Vagina (tissue), 2 donors: ENCODE measurements at places on chromosomes 12 and 14.

GRCh38 chr14:30482276-30482675 lies 76.7 kb upstream of the G2E3 start:
- DNase-seq, result no peak

GRCh38 chr12:88717188-88717587 lies 136.9 kb upstream of the KITLG start:
- DNase-seq, result no peak

DNA sequence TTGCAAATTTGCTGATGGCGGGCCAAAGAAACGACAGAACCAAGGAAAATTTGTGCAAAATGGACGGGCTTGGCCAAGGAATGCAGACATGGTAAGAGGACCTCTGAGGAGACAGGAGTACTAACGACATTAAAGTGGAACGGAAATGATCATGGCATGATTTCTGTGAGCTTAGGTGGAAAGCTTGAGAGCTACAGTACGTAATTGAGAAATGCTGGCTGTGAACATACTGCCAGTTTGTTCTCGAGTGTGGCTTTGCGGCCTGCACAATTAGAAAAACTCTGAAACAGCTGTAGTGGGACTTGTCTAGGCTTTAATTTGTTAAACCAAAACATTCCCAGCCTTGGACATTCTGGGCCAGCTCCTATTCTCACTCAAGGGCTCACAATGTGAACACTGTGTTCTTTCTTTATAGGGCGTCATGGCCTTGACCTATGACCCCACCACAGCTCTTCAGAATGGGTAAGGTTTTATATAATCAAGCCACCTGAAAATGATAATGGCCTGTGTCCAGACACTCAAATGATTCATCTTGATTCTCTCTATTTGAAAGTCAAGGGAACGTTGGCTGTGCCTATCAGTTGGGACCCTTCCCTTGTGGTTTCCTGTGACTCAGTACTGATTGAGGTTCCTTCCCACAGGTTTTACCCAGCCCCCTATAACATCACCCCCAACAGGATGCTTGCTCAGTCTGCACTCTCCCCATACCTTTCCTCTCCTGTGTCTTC lies 48.5 kb downstream of the BAZ2A start:
- DNase-seq, result no peak

- DNase-seq, result no peak
These were observed 458.3 kb downstream of the BTG1 start for GRCh38 chr12:91687052-91688017.

DNA sequence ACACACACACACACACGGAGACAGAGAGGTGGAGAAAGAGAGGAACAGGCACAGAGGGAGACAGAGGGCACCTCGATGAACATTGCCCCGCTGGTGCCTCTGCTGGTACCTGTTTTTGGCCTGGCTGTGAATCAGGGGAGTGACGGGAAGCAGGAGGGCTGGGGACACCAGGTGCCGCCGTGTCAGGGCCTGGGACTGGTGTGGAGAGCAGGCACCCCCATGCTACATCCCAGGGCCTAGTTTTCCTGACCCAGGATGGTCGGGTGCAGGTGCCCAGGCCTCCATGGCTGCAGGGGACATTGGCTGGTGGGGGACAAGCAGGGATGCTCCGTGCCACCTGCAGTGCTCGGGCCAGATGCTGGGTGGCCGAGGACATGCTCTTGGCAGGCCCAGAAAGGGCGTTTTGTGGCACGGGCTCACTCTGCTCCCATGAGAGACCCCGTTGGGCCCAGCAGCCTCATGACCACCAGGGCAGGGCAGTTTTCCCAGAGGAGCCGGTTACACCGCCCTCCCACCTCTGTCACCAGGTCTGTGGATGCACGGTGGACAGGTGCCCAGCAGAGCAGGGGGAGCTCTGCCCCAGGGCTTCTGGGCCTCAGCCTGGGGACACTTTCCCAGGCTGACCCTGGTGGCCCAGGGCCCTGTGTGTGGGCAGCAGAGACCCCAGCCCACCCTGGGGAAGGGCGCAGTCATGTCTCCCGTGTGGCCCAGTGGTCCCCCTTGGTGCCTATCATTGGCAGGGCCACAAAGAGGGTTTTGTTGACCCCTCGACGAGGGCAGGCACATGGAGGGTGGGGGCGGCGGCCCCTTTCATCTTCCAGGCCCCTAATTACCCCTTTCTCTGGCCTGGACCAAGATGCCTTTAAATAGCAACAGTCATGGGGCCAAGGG lies 207.5 kb upstream of the RTL1 start:
- DNase-seq, result no peak

GRCh38 chr12:108457006-108457733 lies 57.9 kb upstream of the FICD start:
- no peak for DNase-seq

DNA sequence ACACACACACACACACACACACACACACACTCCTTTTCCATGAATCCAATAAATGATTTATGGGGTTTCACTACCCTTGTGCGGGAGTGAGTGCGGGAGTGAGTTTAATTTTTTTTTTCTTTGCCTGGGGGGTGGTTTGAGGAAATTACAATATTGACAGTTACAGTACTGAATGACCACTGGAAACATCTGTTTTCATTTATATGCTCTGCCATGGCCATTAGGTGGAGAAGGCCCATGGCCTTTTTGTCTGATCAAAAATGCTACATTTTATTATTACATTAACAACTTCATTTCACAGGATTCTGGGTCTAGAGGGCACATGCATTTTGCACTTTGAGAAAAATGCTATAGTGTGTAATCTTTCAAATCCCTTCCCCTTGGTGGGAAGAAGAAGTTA lies 5.9 kb downstream of the TBX3 start:
- no peak for DNase-seq

- no peak for DNase-seq
These were observed 114.0 kb downstream of the PRMT8 start for GRCh38 chr12:3604748-3605586.

DNA sequence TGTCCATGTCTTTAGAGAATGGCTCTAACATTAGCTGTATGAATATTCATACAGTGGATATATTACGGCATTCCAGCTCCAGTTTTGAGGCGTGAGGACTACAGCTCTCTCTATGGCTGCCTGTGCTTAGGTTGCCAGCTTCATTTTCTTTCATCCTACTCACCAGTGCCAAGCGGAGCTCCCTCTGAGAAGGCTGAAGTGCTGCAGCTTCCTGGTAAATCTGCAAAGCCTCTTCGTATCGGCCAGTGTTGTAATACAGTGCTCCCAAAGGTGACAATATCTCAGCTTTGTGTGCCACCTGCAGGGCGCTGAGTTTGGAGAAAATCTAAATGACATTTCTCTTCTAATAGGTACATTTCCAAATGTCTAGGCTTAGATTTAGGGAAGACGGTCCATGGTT lies 19.8 kb upstream of the OVCH1 start:
- no peak for DNase-seq

- no peak for DNase-seq
These were observed 59.3 kb downstream of the C14orf132 start for GRCh38 chr14:96098309-96098998.

DNA sequence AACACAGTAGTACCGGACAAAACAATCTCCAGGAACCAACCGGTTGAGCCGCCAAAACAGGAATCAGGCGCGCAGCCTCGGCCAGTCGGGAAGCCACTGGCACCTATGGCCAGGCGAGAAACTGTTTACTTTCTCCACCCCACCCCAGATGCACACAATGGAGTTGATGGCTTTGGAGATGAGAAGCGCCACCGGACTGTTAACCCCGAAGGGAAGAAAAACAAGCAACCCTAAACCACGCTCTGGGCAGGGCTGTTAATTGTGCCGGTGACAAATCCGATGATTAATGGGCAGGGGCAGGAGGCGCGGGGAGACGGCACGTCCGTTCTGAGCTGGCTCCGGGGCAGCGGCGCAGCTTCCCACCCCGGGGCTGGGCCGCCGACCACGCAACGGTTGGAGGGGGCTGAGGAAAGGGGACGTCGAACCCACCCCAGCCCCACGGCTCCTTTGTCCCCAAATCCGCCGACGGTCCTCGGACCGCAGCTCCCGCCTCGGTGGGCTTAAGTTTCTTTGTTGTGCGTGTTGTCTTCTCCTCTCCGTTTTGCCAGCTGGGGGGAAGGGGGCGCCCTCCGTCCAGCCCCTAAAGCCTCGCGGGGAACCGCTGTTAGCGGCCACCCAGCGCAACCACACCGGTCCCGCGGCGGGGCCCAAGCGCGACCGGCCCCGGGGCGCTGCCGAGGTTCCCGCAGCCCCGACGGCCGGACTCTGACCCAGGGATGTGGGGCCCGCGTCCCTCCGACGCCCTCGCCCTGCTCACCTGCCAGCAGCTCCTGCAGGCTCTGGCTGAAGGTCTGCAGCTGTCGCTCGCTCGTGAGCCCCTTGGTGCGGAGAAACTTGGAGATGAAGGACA lies 790 bp downstream of the BTG1 start:
- no peak for DNase-seq

DNA sequence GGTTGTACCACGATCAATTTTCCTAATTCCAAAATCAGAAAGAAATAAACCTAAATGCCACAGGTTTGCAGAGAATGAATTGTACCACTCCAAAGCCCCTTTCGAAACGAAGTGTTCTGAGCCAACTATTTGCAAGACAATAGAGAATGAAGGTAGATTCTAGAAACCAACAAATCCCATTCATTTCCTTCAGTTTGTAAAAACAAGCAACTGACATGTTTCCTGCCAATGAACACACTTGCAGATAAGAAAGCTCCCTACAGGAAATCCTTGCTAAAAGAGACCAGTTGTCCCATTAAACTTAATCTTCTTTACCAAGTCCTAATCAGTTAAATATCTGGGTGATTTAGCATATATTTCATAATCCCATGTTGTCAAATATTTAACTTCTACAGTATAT lies 198.4 kb upstream of the FOXN3 start:
- no peak for DNase-seq
